ENCODE measurements at places on chromosomes 3 and 15.

- no peak for DNase-seq
Measured at GRCh38 chr3:87778876-87779275, 279.9 kb downstream of the CGGBP1 start.

DNA sequence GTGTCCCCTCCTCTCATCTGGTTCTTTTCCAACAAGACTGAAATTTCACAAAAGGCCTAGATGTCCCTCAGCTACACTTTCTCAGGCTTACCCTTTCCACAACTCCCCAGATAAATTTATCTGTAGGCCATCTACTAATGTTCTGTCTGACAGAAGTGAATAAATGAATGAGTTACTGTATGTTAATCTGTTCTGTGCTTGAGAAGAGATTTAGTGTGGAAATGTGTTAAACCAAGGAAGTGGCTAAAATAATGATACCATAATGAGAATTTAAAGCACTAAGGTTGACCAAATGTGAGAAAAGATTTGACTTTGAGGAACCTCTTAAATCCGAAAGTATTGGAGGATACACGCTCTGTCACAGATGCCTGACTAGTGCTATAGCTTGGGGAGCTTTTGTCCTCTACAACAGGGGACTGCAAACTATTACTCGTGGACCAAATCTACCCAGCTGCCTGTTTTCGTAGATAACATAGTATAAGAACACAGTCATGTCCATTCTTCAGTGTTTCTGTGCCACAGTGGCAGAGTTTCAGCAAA lies 74.8 kb upstream of the P2RY1 start:
- DNase-seq: no peak

- DNase-seq: no peak
Measured at GRCh38 chr3:24224666-24225384, 269.8 kb downstream of the THRB start.

- no peak for DNase-seq
Measured at GRCh38 chr3:109809513-109809912, 472.2 kb upstream of the DPPA4 start.

GRCh38 chr3:31145062-31145461 lies 250.6 kb upstream of the GADL1 start:
- DNase-seq: no peak
